ENCODE measurements at places on chromosomes 11 and 22.
A peak's percentile ranks its signal among the peaks of the same experiment; 100 is the strongest.

DNA sequence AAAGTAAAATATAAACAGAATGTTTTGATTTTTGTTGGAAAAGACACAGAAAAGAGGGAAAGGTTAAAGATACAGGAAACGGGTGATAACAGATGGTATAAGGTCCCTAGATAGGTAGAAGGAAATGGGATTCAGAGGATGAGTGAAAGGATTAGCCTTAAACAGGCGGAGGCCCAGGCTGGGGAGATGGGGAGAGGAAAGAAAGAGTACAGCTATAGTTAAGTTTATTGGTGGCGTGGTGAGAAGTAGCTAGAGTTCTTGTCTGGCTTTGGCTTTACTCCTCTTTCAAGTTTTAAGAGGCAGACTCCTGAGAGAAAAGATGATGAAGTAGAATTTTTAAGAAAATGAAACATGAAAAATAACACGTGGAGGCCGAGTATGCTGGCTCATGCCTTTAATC, 13.7 kb downstream of the ZBTB44 start:
- DNase-seq = no peak

GRCh38 chr11:93194673-93195291, 3.0 kb downstream of the SLC36A4 start:
- no peak for DNase-seq

DNA sequence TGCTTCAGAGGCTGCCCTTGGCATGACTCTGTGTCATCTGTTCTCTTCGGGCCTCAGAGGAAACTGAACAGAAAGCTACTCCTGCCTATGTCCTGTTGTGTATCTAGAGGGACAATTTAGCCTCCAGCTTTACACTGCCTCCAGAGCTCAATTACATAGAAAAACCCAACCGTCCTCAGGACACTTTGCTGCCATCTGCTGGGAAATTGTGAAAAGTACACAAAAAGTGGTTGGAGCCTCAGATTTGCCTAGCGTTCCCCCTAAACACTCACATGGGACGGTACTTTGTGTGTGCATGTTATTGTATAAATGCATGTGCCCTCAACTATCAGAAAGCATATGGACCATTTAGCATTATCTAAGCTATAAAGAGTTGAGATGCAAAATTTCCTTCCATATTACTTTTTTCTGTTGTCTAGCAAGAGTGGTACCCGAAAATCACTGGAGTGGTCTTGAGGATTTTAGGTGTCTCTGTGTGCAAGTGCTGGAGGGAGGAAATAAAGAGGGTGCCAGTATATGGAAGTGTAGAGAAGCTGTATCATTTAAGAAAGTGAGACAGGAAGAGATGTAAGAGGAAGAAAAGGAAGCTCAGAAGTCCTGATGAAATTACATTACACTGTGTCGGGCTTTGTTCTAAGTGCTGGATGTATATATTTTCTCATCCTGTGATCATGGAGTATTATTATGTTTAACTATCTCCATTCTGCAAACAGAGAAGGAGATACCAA, 8.7 kb upstream of the MS4A4E start:
- no peak for DNase-seq

GRCh38 chr22:37546437-37547250, 13.6 kb upstream of the CDC42EP1 start:
- DNase-seq = no peak

DNA sequence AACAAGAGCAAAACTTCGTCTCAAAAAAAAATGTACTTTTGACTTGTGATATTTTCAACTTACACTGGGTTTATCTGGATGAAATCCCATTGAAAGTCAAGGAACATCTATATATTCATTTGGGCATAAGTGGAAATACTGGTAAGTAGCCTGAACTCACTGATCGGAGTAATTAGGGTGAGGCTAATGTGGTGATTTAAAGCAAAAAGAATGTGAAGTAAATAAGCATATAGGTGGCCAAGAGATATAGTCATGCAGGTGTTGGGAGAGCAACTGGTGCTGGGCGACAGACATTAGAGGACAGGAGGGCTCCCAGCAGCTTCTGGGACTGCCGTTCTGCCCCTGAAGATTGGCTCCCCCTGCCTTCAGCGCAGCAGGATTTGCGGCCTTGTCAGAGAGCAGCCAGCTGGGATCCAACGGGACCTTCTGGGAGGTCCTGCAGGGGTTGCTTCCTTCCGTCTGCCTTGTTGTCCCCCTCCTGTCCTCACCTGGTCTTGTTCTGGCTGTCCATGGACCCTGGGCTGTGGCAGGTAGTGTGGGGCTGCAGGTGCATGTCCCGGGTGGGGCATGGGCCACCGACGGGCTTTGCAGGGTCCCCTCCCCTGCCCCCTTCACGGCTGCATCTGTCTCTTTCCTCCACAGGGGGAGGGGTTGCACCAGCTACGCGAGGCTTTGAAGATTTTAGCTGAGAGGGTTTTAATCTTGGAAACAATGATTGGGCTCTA, 14.1 kb downstream of the RHBDD3 start:
- DNase-seq = no peak

GRCh38 chr22:21698430-21699329, 32.9 kb downstream of the PPIL2 start:
- no peak for DNase-seq

GRCh38 chr22:49063545-49063890, 764.2 kb downstream of the BRD1 start:
- no peak for DNase-seq

DNA sequence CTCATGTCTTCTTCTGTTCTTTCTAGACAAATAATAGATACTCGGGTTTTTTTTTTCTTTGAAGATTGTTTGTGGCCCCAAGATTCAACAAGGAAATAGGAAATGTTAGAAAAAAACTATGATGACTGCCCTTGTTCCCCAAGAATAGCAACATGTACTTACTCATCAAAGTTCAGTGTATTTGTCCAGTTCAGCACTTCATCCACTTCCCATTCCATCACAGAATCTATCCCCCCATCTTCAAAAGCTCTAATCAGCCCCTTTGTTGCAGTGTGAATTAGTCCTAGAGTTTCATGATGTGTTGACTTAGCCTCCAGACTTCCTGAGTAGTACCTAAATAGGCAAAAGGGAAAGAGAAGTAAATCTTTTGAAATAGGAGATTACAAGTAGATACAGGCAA, 74.3 kb downstream of the C11orf65 start:
- no peak for DNase-seq

DNA sequence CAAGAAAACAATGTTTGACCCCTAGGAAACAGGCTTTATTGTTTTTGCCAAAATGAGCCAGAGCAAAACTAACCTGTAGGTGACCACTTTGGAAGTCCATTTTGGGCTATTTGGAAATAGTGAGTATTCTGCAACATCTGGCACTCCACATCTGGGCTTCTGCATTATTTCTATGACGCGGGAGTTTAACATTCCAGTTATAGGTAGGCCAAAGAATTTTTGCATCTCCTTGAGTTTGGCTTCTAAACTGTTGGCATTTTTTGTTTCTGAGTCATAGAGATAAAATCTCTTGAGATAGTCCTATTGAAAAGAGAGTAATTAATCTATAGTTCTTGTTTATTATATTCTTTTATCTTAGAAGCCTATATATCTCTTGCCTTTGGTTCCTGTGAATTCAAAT, 2.9 kb downstream of the MMP7 start:
- no peak for DNase-seq

DNA sequence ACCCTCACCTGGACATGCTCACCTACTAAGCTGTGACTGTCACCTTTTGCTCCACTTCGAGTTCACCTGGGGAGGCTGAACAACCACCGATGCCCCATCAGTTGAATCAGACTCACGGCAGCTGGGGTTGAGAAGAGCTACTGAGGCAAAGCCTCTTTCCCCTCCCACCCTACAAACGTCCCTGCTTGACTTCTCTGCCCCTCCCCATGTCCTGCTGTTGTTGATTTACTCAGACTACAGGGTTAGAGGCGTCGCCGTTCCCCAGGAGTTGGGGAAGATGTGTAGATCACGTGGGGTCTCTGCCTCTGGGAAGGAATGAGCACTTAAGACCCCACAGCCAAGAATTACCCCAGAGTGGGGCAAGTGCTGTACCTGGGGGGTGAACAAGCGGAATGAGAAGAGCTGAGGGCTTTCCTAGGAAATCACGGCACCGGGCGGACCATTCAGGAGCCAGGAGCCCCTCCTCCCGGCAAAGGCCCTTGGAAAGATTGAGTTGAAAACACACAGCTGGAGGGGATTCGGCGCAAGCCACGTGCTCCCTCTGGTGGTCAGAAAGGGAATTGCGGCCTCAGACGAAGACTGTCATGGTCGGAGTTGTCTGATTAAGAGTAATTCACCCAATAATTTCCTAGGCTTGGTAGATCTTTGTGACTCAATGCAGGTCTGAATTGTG, 7.0 kb downstream of the FXYD2 start:
- DNase-seq = no peak

DNA sequence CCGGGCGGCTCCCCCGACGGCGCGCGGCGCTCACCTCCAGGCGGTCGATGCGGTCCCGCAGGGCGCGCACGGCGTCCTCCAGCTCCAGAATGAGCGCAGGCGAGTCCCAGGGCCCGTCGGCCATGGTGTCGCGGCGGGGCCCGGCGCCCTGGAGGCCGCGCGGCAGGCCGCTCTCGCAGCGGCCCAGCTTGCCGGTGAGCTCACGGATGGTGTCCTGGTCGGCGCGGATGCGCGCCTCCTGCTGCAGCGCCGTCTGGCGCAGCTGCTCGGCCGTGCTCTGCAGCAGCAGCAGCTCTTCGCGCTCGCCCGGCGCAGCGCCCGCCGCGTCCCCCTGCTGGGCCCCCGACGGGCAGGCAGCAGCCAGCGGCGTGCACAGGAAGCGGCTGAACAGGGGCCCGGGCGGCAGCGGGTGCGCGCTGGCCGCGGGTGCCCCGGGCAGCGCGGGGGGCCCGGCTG, 599 bp downstream of the NPTXR start:
- peak; percentile 15 for DNase-seq

DNA sequence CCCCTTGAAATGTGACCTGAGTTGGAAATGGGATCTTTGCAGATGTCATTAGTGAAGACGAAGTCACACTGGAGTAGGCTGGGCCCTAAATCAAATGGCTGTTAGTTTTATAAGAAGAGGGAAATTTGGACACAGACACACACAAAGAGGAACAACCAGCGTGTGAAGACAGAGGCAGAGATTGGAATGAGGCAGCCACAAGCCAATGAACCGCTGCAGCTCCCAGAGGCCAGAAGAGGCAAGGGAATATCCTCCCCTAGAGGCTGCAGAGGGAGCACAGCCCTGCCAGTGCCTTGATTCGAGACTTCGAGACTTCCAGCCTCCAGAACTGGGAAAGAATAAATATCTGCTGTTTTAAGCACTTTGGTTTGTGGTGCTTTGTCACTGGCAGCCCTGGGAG, 484.5 kb downstream of the MN1 start:
- DNase-seq = no peak

DNA sequence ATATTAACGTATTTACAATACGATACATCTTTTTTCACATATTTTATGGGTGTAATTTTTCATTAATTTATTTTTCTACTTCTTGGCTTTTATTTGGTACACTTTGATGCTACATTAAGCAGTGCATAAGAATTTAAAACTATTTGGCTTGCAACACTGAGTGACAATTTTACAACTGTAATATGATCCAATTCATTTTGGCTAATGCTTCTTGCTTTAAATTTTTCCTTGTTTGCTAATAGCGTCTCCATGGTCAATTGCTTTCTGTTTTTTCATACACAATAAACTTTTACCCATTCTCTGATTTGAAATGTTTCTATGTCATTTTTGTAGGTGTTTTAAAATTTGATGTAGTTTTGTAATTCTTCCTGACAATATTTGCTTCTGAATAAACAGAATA, 773.2 kb downstream of the FAM181B start:
- DNase-seq = no peak

- DNase-seq = no peak
These were observed 45.3 kb downstream of the CADM1 start for GRCh38 chr11:115458877-115459276.

GRCh38 chr22:38098410-38099249, 11.9 kb downstream of the BAIAP2L2 start:
- DNase-seq = no peak

DNA sequence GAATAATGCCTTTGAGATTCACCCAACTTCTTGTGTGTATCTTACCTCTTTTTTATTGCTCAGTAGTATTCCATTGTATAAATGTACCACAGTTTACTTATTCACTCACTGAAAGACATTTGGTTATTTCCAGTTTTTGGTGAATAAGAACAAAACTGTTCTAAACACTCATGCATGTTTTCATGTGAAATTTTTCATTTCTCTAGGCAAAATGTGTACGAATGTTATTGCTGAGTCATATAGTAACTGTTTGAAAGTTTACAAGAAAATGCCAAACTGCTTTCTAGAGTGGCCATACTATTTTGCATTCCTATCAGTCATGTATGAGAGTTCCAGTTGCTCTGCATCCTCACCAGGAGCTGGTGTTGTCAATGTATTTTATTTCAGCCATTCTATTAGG, 8.8 kb upstream of the EMSY start:
- no peak for DNase-seq

GRCh38 chr22:30860176-30861105, 108.1 kb downstream of the MORC2 start:
- DNase-seq = no peak

GRCh38 chr11:47185305-47186075, 744 bp downstream of the PACSIN3 start:
- no peak for DNase-seq

DNA sequence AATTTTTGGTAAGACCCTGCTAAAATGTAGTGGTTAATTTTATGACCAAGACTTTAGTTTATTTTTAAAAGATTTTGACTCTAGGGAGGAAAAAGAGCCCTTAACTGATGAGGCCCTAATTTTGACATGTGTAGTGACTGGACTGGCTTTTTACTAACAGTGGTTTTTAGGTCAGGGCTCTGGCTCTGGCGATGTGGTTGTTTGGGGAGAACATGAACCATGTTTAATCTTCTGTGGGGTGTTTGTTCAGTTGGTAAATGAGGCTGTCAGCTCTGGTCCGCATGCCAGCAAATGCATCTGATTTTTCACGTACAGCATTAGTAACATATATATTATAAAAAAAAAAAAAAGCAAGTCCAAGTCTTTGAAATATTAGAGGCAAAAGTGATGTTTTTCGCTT, 104.3 kb downstream of the EXT2 start:
- no peak for DNase-seq

DNA sequence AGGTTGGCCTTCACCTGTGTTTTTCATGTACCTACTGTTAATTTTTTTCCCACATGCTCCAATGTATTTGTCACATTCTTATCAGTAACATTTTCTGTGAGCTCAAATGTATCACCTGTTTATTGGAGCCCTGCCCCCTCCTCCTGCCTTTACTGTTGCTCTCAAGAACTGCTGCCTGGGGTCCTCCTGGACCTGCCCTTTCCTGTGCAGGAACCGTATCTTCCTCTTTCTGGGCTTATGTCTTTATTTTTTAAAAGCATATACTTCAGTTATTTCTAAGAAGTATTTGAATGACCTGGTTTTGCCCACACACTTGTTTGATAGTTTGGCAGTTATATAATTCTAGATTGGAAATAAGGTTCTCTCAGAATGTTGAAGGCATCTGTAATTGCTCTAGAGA, 5.9 kb downstream of the FAM118B start:
- DNase-seq = no peak

DNA sequence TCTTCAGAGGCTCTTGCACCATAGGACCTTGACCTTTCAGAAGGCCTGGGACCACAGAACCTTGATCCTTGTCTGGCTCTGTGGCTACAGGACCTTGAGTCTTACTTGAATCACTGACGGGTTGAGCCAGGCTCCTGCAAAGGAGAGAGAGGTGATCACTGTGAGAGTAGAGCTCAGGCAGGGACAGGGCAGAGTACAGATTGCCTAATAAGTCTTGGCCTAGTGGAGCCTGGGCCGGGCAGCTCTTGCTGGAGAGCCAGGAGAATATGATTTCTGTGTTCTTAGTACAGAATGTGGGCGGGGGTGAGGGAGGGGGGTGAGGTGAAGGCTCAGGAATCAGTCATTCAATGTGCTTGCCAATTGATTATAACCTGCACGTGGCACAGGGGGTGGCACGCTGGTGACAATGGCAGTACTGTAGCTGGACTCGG, 26.0 kb downstream of the SERPINH1 start:
- no peak for DNase-seq

Data from LNCaP clone FGC (cell line).